ENCODE measurements at places on chromosomes 7 and 10.

- peak; percentile 31 for DNase-seq
Measured at GRCh38 chr10:104209575-104210198, 22.5 kb downstream of the CFAP43 start.

GRCh38 chr7:37756797-37757551 lies 73.4 kb downstream of the GPR141 start:
- no peak for DNase-seq

- DNase-seq = no peak
Measured at GRCh38 chr7:7212612-7213011, 30.3 kb downstream of the C1GALT1 start.

GRCh38 chr7:80635533-80635932 lies 2.9 kb upstream of the CD36 start:
- no peak for DNase-seq

DNA sequence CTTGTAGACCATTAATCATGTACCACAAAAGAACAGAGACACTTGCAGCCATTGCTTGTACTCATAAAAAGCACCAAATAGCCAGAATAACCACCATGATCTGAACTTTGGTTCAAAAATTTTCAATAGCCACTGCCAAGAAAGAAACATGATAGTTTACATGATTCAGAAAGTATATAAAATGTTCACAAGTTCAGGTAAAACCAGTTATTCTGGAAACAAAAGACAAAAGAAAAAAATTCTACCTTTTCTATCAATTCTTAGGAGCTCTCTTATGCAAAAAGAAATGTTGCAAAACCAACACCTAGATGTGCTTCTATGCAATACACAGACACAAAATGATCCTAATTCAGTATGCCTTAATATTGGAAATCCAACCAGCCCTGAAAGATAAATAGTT lies 108.7 kb downstream of the PCLO start:
- DNase-seq = no peak

DNA sequence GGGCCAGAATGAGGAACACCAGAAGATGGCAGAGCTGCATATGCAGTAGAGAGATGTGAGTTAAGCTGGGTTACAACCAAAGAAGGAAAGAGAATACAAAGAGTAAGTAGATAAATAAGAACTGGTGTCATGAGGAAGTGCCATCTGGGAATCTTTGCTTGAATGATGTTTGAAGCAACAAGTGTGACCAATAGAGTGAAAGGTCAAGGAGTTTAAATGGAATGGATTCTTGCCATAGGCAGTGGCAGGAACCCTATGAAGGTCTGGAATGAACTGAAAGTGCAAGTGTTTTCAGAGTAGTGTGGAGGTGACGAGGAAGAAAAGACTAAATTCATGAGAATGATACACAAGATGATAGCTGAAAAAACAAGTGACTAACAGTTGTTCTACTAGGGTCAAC lies 21.6 kb downstream of the MEST start:
- no peak for DNase-seq

GRCh38 chr7:100882201-100882600 lies 7.3 kb downstream of the SRRT start:
- DNase-seq = no peak

- no peak for DNase-seq
Measured at GRCh38 chr7:143988976-143989745, 11.0 kb upstream of the OR6B1 start.

GRCh38 chr7:133412942-133413341 lies 160.1 kb downstream of the EXOC4 start:
- no peak for DNase-seq

GRCh38 chr10:76868098-76868977 lies 769.3 kb downstream of the KCNMA1 start:
- no peak for DNase-seq

- no peak for DNase-seq
Measured at GRCh38 chr7:45714521-45714820, 140.3 kb downstream of the ADCY1 start.

GRCh38 chr7:4288791-4289394 lies 393.2 kb upstream of the FOXK1 start:
- DNase-seq = no peak

DNA sequence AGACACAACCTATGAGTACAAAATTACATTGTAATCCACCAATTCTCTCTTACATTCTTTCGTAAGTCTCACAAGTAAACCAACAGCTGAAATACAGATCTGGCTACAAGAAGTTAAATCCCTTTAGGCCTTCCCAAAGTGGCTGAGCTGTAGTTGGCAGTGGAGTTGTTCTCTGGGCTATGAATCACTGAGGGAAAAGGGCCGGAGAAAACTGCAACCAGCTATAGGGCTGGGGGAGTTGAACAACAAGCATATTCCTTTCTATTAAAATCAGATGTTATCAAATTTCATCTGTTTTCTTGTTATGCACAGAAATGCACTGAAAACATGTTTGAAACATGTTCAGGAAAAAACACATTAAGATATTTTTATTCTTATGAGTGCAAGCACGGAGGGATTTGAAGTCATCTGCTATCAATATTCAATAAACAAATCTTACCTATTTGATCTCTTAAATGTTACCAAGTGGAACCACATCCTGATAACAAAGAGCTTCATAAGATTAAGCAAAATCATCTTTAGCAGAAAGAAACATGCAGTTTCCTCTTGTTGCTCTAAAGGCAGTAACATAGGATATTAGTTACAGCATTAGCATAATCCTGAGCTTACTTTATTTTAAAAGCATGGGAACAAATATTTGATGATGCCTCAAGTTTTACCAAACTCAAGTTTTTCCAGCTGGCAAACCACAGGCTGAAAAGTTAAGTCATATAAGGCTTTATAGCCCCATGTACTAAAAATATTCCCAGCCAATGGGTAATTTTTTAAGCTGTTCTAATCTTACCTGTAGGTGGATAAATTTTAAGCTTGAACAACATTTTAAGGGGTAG lies 212.7 kb downstream of the TAX1BP1 start:
- no peak for DNase-seq

GRCh38 chr10:95134490-95134889 lies 59.5 kb upstream of the ACSM6 start:
- no peak for DNase-seq

- DNase-seq = peak; percentile 51
Measured at GRCh38 chr7:90690159-90690858, 94.2 kb downstream of the CDK14 start.

GRCh38 chr10:70188768-70189167 lies 18.5 kb upstream of the SAR1A start:
- no peak for DNase-seq

GRCh38 chr10:76883596-76883995 lies 754.0 kb downstream of the KCNMA1 start:
- no peak for DNase-seq

GRCh38 chr7:5489991-5490536 lies 66.4 kb upstream of the TNRC18 start:
- DNase-seq = no peak

DNA sequence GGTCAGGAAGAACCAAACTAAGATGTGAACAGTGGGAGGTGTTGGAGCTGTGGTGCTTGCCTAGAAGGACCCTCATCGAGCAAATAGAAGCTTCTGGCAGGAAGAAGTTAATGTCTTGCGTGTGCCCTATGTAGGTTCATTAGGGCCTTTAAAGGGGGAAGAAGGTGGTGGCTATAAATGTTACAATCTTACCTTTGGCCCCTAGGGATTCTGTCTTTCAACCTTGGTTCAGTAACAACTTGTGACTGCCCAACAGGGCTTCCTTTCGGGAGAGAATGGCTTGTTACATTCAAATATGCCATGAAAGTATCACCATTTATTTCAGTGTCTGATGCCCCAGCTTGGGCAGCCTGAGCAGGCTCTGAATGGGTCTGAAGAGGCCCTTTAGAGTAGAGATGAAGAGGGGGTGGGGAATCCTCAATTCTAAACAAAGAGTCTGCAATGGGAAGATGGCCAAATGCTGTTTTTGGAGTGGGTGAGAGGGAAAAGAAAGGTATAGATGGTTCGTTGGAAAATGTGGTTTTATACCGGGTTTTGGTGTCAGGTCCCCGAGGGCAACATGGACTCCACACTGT lies 108.0 kb downstream of the TCF7L2 start:
- DNase-seq = no peak

GRCh38 chr7:64887756-64888508 lies 15.1 kb upstream of the ZNF273 start:
- DNase-seq = peak; percentile 42

DNA sequence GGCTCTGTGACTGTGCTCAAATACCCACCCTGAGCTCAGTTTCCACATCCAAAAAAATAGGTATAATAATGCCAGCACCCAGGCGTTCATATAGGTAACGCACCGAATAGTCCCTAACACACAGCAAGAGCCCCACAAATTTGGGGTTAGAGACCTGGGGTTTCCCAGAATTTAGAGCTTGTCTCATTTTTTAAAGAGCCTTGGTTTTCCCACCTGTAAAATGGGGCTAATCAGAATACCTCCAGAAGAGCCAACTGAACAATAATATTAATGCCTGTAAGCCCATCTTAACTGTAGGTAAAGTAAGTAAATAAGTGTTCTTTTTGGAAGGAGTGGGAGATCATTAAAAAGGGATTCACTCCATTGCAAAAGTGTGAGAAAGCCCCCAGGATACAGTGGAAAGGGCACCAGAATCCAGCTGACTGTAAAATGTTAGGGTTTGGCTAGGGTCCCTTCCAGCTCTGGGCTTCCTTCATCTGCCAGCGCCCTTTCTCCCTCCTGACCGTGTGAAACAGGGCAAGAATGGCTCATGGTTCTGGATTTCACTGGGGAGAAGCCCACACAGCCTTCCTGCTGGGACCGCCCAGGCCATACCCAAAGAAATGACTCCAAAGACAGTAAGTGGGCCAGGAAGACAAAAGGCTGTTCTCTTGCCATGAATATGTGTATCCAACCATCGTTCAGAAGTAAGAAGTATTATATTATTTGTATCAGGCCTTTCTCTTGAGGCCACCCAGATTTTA lies 2.1 kb downstream of the MTURN start:
- DNase-seq = no peak

DNA sequence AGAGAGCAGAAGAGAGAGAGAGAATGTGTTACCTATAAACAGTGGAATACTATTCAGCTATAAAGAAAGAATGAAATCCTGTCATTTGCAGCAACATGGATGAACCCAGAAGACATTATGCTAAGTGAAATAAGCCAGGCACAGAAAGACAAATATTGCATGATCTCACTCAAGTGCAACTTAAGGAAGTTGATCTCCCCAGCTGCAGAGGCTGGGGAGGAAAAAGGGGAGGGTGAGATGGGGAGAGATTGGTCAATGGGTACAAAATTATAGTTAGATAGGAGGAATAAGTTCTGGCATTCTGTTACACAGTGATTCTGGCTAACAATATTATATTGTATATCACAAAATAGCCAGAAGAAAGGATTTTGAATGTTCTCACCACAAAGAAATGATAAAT lies 11.2 kb upstream of the JAZF1 start:
- DNase-seq = no peak

DNA sequence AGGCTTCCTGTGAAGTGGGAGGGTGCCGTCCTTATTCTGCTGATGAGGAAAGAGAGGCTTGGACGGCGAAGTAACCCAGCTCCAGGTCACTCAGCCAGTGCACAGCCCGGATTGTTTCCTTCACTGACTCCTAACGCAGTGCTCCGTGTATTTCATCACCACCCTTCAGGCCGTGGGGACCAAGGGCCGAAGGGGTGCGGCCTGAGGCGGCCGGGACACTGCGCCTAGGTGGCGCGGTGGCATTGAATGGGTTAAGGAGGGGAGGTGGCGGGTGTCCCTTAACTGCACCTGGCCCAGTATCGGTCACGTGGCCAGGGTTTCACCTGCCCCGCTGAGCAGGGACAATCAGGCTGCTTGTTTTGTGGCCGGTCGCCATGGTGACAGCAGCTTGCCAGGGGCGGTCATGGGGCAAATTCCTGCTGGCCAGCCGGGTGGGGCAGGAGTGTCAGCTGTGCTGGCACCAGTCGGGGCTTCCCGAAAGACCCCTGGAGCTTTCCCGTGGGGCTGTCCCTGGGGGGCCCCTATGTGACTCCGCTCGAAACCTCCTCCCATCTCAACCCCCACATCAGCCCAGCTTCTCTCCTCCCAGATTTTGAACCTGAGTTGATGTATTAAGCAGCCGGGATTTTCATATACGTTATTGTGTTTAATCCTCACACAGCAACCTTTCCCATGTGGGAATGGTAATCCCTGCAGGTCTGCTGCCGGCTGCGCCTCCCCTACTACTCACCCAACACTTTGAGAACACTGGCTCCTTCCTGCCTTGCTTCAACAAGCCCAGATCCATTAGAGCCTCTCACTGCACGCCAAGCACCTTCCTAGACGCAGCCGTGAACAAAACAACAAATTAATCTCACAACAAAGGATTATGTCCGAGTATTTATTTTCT lies 4.4 kb upstream of the ABHD11 start:
- peak; percentile 88 for DNase-seq

DNA sequence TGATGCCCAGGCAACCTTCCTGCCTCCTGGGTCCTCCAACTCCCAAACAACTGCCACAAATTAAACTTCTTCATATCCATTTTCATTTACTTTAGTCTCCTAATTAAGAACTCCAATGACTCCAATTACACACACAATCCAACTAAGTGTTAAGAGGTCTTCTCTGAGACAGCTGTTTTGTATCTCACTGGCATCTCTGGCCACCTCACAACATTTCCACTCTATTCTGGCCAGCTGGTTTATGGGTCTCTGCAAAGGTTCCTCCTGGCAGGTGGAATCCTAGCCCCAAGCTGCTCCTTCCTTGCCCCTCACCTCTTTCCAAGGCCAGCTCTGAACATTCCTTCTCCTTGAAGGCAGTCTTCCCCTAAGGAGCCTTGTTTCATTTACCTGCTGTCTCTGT lies 123.1 kb upstream of the HPS1 start:
- DNase-seq = no peak

DNA sequence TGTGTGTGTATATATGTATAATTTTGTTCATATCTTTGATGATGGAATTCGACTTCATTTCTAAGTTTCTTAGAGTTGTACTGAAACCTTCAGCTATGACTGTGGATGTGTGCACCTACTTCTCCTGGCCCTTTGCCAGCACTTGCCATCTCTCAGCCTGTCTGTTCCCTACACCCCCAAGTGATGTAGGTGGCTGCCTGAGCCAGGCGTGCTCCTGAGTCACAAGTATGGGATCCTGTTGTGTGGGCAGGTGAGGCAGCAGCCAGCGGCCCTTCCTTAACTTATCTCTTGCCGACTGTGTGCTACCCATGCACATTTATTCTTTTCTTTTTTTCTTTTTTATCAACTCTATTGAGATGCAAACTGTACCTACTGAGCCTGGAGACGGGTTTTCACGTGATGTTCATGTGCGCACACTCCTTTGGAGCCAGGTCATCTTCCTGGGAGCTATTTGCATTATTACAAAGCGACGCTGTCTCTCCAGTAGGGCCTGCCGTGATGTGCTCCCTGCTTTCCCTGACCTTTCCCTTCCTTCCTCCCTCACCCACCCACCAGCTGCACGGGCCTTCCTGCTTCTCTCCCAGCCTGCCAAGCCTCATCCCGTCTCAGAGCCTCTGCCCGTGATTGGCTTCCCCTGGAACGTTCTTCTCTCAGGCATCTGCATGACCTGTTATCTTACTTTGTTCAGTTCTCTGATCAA lies 31.3 kb upstream of the GALNT11 start:
- no peak for DNase-seq
